ENCODE measurements at places on chromosomes 1 and 21.

GRCh38 chr1:53291574-53291973, 36.3 kb downstream of the LRP8 start:
- DNase-seq: no peak

- peak; percentile 86 for DNase-seq
Observed at GRCh38 chr1:183281039-183281438, 95.0 kb downstream of the LAMC2 start.

DNA sequence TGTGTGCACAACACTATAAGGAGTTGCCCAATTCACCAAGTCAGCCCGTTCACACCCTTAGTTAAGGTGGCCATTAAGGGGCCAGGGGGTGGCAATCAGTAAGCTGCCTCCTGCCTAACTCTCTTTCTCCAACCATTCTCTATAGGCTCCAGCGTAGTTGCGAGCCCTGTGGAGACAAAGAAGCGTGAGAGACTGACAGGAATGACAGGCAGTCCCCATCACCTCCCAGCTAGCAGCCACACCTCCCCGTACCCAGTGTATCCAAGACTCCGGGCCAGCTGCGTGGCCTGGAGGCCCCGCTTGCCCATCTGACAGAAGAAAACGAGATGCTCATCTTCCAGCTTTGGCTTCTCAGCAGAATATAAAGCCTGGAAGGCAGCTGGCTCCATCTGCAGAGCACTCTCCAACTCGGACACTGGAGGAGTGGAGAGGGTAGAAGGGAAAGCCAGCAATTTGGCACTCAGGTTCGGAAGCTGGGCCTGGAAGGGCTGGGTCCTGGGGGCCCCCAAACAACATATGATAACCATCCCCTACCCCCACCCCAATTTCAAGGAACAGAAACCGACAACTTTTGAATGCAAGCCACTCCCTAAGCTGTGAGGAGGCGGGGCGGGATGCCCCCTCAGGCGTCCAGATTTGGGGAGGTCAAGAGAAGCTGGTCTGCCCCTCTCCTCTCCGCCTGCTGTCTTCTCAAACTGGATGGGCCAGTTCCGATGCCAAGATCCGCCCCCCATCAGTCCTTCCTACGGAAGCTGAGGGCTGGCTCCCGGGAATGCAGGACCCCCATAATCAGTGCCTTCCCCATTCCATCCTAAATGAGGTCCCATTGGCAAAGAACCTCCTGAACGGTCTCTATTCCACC, 872 bp downstream of the TSTD1 start:
- DNase-seq: no peak

- DNase-seq: no peak
Observed at GRCh38 chr1:109776206-109776835, 12.6 kb upstream of the EPS8L3 start.

DNA sequence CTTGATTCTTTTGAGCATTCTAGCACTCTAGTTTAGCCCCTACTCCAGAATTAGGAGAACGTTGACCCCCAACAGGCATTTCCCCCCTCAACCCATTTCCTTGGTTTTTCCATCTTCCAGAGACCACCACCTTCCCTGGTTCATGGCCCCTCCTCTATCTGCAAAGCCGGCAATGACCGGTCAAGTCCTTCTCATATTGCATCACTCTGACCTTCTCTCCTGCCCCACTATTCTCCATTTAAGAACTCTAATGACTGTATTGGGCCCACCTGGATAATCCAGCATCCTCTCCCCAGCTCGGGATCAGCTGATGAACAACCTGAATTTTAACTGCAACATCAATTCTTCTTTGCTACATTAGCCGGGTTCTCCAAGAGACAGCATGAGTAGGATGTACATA, 437.4 kb downstream of the NPHP4 start:
- no peak for DNase-seq

- DNase-seq: peak; percentile 36
Observed at GRCh38 chr1:184860535-184860934, 105.9 kb upstream of the EDEM3 start.

Data from adipocyte (in vitro differentiated cells).